ENCODE measurements at places on chromosomes 1 and 21. TPM values are rescaled to one million over a fixed set of nuclear protein-coding genes. Genes with fewer than 3 reads are reported as not detected.

DNA sequence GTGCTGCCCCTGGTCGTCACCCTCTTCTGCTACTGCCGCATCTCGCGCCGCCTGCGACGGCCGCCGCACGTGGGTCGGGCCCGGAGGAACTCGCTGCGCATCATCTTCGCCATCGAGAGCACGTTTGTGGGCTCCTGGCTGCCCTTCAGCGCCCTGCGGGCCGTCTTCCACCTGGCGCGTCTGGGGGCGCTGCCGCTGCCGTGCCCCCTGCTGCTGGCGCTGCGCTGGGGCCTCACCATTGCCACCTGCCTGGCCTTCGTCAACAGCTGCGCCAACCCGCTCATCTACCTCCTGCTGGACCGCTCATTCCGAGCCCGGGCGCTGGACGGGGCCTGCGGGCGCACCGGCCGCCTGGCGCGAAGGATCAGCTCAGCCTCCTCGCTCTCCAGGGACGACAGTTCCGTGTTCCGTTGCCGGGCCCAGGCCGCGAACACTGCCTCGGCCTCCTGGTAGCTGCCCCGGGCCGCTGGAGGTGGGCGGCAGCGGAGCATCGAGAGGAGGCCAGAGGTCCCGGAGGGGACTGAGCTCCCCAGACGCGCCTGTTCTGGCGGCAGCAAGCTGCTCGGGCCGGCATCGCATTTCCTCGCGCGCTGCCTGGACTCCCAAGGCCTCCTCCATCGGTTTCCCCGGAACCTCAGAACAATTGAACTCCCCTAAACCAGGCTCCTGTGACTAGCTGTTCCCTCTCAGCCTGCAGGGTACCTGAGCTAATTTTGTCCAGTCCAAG lies 1.1 kb downstream of the GPR25 start:
- H3K4me1 ChIP-seq: peaks cover 44% of the 10 kb centered on the region
- H3K27ac ChIP-seq: no peak overlapping the region
- H3K27me3 ChIP-seq: peaks cover 54% of the 10 kb centered on the region
- H3K36me3 ChIP-seq: no peaks in the 10 kb centered on the region
- DNase-seq: no peak

DNA sequence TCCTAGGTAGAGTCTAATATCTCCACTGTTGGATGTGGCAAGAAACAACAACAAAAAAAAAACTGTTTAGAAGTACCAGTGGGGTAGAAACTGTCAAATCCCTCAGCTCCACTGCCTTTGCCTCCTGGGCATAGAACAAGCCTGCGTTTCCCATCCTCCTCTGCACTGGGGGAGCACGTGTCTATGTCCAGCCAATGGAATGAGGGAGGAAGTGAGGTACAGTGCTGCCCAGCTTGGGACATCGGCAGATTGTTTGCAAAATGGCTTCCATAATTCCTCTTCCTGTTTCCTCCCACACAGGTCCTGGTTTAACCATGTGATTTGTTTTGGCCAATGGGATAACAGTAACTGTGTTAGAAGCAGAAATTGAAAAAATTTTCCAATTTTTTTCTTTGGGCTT lies 39.1 kb downstream of the PSMG1 start:
- H3K36me3 ChIP-seq: no peaks in the 10 kb centered on the region
- DNase-seq: no peak
- no peak overlapping the region for H3K4me3 ChIP-seq
- peaks cover 2% of the 10 kb centered on the region for H3K27me3 ChIP-seq
- no peaks in the 10 kb centered on the region for H3K4me1 ChIP-seq

GRCh38 chr21:21084179-21084578 lies 86.0 kb downstream of the NCAM2 start:
- no peaks in the 10 kb centered on the region for H3K27me3 ChIP-seq
- DNase-seq: no peak
- H3K36me3 ChIP-seq: no peaks in the 10 kb centered on the region
- H3K27ac ChIP-seq: no peak overlapping the region
- no peak overlapping the region for H3K4me3 ChIP-seq
- H3K4me1 ChIP-seq: no peaks in the 10 kb centered on the region

GRCh38 chr1:150791585-150791984 lies 16.5 kb downstream of the CTSK start:
- H3K27ac ChIP-seq: no peak overlapping the region
- H3K4me3 ChIP-seq: no peak overlapping the region
- H3K27me3 ChIP-seq: no peaks in the 10 kb centered on the region
- no peak for DNase-seq

- no peaks in the 10 kb centered on the region for H3K36me3 ChIP-seq
- no peak overlapping the region for H3K4me3 ChIP-seq
- no peak for DNase-seq
- H3K4me1 ChIP-seq: no peaks in the 10 kb centered on the region
- H3K27me3 ChIP-seq: no peaks in the 10 kb centered on the region
Observed at GRCh38 chr1:78170859-78171258, 125.1 kb downstream of the GIPC2 start.

GRCh38 chr1:55140546-55140983 lies 74.6 kb downstream of the USP24 start:
- peaks cover 31% of the 10 kb centered on the region for H3K36me3 ChIP-seq
- DNase-seq: peak; percentile 77

- peaks cover 71% of the 10 kb centered on the region for H3K4me1 ChIP-seq
- no peaks in the 10 kb centered on the region for H3K27me3 ChIP-seq
- H3K36me3 ChIP-seq: peaks cover 80% of the 10 kb centered on the region
- no peak for DNase-seq
- no peak overlapping the region for H3K4me3 ChIP-seq
Observed at GRCh38 chr1:37574834-37575480, 18.2 kb downstream of the DNALI1 start.

GRCh38 chr1:147080006-147080661 lies 92.1 kb downstream of the PRKAB2 start:
- H3K4me3 ChIP-seq: peak overlapping the region; percentile 53
- no peaks in the 10 kb centered on the region for H3K36me3 ChIP-seq
- H3K4me1 ChIP-seq: peaks cover 48% of the 10 kb centered on the region
- peaks cover 79% of the 10 kb centered on the region for H3K27me3 ChIP-seq
- DNase-seq: no peak

DNA sequence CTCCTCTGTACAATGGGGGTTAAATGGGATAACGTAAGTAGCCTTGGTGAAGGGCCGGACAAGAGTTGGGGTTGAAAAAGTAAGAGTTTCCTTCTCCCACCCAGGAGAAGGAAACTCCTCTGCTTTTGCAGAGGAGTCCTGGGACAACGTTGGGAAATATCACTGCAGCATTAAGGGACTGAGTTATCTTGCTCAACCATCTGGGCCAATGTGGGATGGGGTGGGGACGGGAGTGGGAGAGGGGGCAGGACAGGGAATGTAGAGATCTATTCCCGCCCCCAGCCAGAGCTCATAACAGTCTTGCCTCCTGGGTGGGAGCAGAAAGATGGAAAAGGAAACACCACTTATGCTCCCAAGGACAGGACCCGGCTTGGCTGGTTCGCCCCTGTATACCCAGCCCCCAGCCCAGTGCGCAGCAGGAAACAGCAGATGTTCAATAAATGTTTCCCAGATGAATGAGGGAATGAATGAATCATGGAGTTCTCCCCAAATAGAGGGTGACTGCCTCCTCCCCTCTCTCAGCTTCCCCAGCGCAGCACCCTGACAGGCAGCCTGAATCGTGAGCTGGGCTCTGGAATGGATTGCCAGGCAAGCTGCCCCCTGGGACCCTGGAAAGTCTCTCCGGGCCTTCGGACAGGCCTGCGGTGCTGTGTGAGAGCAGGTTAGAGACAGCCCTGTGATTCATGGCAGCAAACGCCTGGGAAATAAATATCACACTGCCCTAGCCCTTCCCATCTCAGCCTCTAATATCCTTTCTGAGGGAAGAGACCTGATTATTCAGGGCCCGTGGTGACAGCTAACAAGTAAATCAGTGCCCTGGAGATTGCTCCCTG lies 24.8 kb downstream of the FBXO2 start:
- H3K4me1 ChIP-seq: no peaks in the 10 kb centered on the region
- H3K4me3 ChIP-seq: no peak overlapping the region
- DNase-seq: no peak
- H3K27me3 ChIP-seq: peaks cover 18% of the 10 kb centered on the region

GRCh38 chr21:29677326-29677725 lies 262.5 kb downstream of the GRIK1 start:
- peaks cover 8% of the 10 kb centered on the region for H3K27me3 ChIP-seq
- H3K36me3 ChIP-seq: no peaks in the 10 kb centered on the region
- no peak overlapping the region for H3K27ac ChIP-seq
- H3K4me1 ChIP-seq: peaks cover 3% of the 10 kb centered on the region
- DNase-seq: no peak

DNA sequence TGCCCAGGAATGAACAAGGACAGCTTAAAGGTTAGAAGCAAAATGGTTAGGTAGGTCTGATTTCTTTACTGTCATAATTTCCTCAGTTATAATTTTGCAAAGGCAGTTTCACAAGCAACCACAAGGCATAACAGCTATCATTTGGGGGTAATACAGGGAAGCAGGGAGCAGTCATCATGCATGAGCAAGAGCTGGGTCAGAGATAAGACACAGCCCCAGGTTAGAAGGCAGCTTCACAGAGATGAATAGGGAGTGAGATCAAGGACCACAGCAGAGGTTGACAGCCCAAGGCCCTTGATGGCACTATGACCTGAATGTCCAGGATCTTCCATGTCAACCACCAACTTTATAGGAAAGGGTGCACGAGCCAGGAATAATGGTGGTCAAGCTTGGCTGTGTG lies 9.0 kb upstream of the CSRP1 start:
- H3K4me1 ChIP-seq: peaks cover 16% of the 10 kb centered on the region
- H3K36me3 ChIP-seq: no peaks in the 10 kb centered on the region
- no peak overlapping the region for H3K27ac ChIP-seq
- DNase-seq: no peak

DNA sequence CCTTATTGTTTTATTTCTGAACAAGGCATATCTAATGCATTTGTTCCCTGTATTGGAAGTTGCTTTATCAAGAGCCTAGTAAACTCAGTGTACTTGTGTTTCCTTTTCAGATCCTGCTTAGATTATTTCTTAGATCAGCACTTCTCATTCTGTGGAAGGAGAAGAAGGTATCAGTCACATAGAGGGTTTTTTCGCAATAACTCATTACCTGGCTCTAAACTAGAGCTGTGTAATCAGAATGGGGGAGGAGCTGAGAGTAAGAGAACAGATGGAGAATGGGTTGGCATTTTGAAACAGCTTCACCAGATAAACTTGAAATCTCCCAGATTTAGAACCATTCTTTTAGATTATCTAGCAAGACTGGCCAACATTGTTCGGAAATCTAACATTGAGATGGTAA lies 11.0 kb downstream of the AHCYL1 start:
- no peak for DNase-seq
- H3K27ac ChIP-seq: no peak overlapping the region
- peaks cover 11% of the 10 kb centered on the region for H3K4me1 ChIP-seq
- peaks cover 11% of the 10 kb centered on the region for H3K36me3 ChIP-seq

- no peak for DNase-seq
- H3K27ac ChIP-seq: no peak overlapping the region
- no peaks in the 10 kb centered on the region for H3K36me3 ChIP-seq
- H3K4me1 ChIP-seq: peaks cover 32% of the 10 kb centered on the region
- no peak overlapping the region for H3K4me3 ChIP-seq
Observed at GRCh38 chr1:205444300-205444930, 11.4 kb downstream of the BLACAT1 start.

DNA sequence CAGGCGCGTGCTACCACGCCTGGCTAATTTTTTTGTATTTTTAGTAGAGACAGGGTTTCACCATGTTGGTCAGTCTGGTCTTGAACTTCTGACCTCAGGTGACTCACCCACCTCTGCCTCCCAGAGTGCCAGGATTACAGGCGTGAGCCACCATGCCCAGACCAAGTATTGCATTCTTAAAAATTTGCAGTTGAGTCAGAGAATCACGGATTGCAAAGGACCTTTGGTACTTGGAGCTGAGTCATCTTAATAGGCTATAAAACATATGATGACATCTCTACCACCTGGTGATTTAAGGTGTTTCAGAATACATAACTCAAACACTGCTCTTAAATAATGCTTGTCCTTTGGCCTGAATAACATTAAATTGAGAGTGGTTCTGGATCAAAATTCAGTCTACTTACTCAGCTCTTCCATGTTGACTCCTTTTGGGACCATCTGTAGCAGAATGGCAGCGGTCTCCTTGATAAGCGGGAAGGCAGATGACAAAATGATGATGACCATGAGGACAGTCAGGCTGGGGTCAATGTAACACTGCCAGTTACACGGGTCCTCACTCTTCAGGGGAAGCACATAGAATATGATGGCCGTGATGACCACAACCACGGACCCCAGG lies 10.4 kb downstream of the SLC30A10 start:
- H3K4me1 ChIP-seq: no peaks in the 10 kb centered on the region
- no peak overlapping the region for H3K27ac ChIP-seq
- H3K36me3 ChIP-seq: no peaks in the 10 kb centered on the region

DNA sequence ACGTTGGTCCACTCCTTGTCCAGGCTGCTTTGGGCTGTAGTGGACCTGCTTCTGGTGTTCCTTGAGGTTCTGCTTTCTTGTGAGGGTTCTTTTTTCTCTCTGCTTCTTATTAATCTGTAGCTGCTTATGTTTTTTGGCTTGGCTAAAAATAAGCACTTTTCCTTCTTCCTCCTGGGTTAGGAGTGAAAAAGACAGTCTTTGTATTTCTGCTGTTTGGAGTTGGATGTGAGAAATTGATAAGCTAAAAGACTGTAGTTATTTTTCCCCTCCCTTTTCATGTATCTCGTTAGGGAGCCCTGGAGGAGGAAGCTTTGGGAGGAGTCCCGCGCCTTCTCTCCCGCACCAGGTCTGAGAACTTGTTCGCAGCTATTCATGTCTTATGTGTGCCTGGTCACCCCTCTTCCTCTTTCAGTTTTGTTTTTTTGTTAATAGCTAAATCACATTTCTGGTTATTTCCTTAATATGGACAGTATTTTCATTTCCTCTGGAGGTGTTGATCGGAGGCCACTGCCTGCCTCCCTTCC lies 79.0 kb downstream of the GALNT2 start:
- H3K4me3 ChIP-seq: no peak overlapping the region
- H3K27ac ChIP-seq: no peak overlapping the region
- H3K4me1 ChIP-seq: peaks cover 9% of the 10 kb centered on the region
- no peak for DNase-seq
- H3K36me3 ChIP-seq: no peaks in the 10 kb centered on the region

- no peaks in the 10 kb centered on the region for H3K27me3 ChIP-seq
- DNase-seq: no peak
- peak overlapping the region; percentile 1 for H3K4me3 ChIP-seq
Observed at GRCh38 chr1:9537863-9538668, 1.2 kb upstream of the SLC25A33 start.

GRCh38 chr1:8348777-8349472 lies 31.0 kb downstream of the SLC45A1 start:
- no peaks in the 10 kb centered on the region for H3K4me1 ChIP-seq
- DNase-seq: peak; percentile 70
- H3K4me3 ChIP-seq: no peak overlapping the region
- H3K27ac ChIP-seq: no peak overlapping the region
- peaks cover 12% of the 10 kb centered on the region for H3K36me3 ChIP-seq

DNA sequence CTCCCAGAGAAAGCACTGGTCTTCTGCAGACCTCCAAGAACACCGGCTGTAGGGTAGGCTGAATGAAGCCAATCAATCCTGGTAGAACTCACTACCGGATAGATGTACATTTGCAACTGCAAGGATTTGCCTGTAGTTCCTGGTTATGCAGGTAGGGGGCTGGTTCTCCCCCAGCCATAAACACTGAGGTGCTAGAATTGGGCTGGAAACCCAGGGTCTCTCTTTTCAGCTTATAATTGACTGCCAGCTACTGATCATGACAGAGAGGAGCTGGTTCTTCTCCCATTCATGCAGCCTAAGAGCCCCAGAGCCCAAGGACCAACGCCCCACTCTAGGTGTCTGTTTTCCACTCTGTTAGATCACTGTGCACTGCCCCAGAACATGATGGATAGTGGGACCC lies 21.5 kb upstream of the MTARC2 start:
- peaks cover 7% of the 10 kb centered on the region for H3K27me3 ChIP-seq
- DNase-seq: no peak
- H3K36me3 ChIP-seq: no peaks in the 10 kb centered on the region
- no peaks in the 10 kb centered on the region for H3K4me1 ChIP-seq
- no peak overlapping the region for H3K27ac ChIP-seq

Gene DENND1B
- total RNA-seq: 31.0 TPM

Gene ZNF644
- 56.1 TPM for total RNA-seq

Gene LCE3E
- not detected for total RNA-seq

Gene CD1D
- total RNA-seq: not detected

Gene AVPR1B
- total RNA-seq: not detected

Gene ANGPTL3
- total RNA-seq: not detected

Gene NPR1
- total RNA-seq: not detected
